ENCODE measurements at places on chromosomes 12 and 14. TPM values are rescaled to one million over a fixed set of nuclear protein-coding genes. Genes with fewer than 3 reads are reported as not detected.
A peak's percentile ranks its signal among the peaks of the same experiment; 100 is the strongest.

DNA sequence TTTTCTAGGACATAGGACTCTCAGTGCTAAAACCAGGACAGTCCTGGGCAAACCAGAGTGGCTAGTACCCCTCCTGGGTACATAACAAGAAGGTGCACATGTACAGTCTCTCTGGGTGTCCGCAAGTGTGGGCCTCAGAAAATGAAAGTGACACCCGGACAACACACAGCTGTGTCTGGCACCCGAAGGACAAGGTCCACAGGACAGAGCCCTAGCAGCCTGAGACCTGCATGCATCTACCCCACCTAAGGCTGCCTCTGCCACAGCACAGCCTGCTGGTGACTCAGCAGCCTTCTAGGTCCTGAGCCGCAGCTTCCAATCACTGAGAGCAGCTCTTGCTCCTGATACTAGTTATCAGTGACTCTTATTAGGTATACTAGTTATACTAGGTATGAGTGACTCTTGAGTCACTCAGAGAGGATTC, 784.1 kb upstream of the TBX3 start:
- H3K4me3 ChIP-seq: no peak overlapping the region
- no peaks in the 10 kb centered on the region for H3K36me3 ChIP-seq
- DNase-seq: no peak
- no peak overlapping the region for H3K27ac ChIP-seq

- H3K27ac ChIP-seq: no peak overlapping the region
- H3K36me3 ChIP-seq: no peaks in the 10 kb centered on the region
- no peak overlapping the region for H3K4me3 ChIP-seq
- peak; percentile 30 for DNase-seq
- H3K4me1 ChIP-seq: no peaks in the 10 kb centered on the region
Measured at GRCh38 chr12:52656616-52657015, 4.6 kb upstream of the KRT2 start.

DNA sequence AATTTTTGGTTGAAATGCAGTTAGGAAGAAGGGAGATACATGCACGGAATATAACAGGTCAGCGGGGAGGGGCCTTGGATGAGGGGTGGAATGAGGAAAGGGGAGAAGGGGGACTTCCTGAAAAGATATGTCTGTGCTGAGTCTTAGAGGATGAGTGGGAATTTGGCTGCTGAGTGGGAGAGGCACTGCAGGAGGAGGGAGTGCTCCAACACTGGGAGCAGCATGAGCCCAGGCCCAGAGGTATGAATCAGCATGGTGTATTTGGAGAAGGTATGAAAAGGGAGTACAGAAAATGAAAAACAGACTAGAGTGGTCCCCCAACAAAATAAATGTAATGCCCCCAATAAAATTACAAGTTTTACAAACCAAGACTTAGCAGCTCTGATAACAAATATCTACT, 394.4 kb downstream of the IPO8 start:
- no peak for DNase-seq
- H3K4me1 ChIP-seq: no peaks in the 10 kb centered on the region
- no peak overlapping the region for H3K4me3 ChIP-seq
- H3K36me3 ChIP-seq: no peaks in the 10 kb centered on the region

TEX52 gene
- total RNA-seq: not detected

GRCh38 chr14:105474483-105475268, at the start of gene CRIP2:
CRIP2 (plus strand) TSS chr14:105474821; CDS start chr14:105474863, 42 bp downstream.
- H3K27me3 ChIP-seq: no peaks in the 10 kb centered on the region
- peaks cover 77% of the 10 kb centered on the region for H3K4me1 ChIP-seq
- no peak for DNase-seq
- peaks cover 21% of the 10 kb centered on the region for H3K36me3 ChIP-seq

GRCh38 chr14:74160763-74161162, 76.0 kb downstream of the LIN52 start:
- H3K4me1 ChIP-seq: no peaks in the 10 kb centered on the region
- H3K27me3 ChIP-seq: no peaks in the 10 kb centered on the region
- H3K36me3 ChIP-seq: no peaks in the 10 kb centered on the region
- H3K4me3 ChIP-seq: no peak overlapping the region
- no peak overlapping the region for H3K27ac ChIP-seq

- H3K27me3 ChIP-seq: no peaks in the 10 kb centered on the region
- H3K4me3 ChIP-seq: no peak overlapping the region
- peaks cover 5% of the 10 kb centered on the region for H3K4me1 ChIP-seq
- DNase-seq: no peak
- H3K36me3 ChIP-seq: no peaks in the 10 kb centered on the region
Measured at GRCh38 chr12:93536766-93537488, 35.5 kb upstream of the SOCS2 start.

- no peaks in the 10 kb centered on the region for H3K36me3 ChIP-seq
- H3K4me1 ChIP-seq: peaks cover 40% of the 10 kb centered on the region
- no peaks in the 10 kb centered on the region for H3K27me3 ChIP-seq
- DNase-seq: no peak
- peak overlapping the region; percentile 77 for H3K4me3 ChIP-seq
Measured at GRCh38 chr14:39168591-39168990, 1.5 kb downstream of the TRAPPC6B start.

ORAI1 gene
- 6.8 TPM for total RNA-seq

GRCh38 chr14:24809135-24809534, 175.1 kb upstream of the GZMB start:
- no peaks in the 10 kb centered on the region for H3K27me3 ChIP-seq
- H3K27ac ChIP-seq: no peak overlapping the region

KRT6A gene
- total RNA-seq: 0.48 TPM

OR6J1 gene
- not detected for total RNA-seq

HNF1A gene
- not detected for total RNA-seq

GRCh38 chr14:59046746-59047145, 141.7 kb upstream of the DAAM1 start:
- H3K27me3 ChIP-seq: no peaks in the 10 kb centered on the region
- no peak for DNase-seq
- H3K36me3 ChIP-seq: no peaks in the 10 kb centered on the region
- H3K27ac ChIP-seq: no peak overlapping the region

AJUBA gene
- 24.6 TPM for total RNA-seq

USP44 gene
- total RNA-seq: 1.4 TPM

DEGS2 gene
- not detected for total RNA-seq

DNA sequence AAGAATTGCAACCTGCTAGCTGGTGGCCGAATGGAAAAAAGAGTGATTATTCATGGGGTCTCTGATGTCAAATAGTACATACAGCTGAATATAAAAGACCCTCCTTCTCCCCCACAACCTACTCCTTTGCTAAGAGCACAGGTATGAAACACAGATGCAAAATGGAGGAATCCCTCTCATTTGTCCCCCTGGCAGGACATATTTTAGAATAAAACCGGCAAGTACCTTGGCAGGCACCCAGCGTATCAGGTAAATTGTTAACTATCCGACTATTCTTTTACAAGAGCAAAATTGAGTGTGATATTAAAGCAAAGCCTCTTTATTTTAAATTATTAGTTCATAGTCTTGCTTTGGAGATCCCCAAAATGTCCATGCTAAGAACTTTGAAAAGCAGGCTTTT, 73.7 kb upstream of the USP44 start:
- peaks cover 22% of the 10 kb centered on the region for H3K4me1 ChIP-seq
- H3K27ac ChIP-seq: peak overlapping the region; percentile 17
- DNase-seq: no peak
- no peaks in the 10 kb centered on the region for H3K27me3 ChIP-seq
- H3K4me3 ChIP-seq: no peak overlapping the region
- H3K36me3 ChIP-seq: no peaks in the 10 kb centered on the region

PLA2G1B gene
- total RNA-seq: not detected

All from right atrium auricular region (tissue), 2 donors.